ENCODE measurements at places on chromosomes 3 and 15. TPM values are rescaled to one million over a fixed set of nuclear protein-coding genes. Genes with fewer than 3 reads are reported as not detected.
A peak's percentile ranks its signal among the peaks of the same experiment; 100 is the strongest.

The SPATA12 gene
- polyA plus RNA-seq, result 0.07 TPM

The CLRN1 gene
- polyA plus RNA-seq, result 13.7 TPM

The ERICH6 gene
- not detected for polyA plus RNA-seq

The STAB1 gene
- 996 TPM for polyA plus RNA-seq

The CHAC1 gene
- polyA plus RNA-seq, result 1.3 TPM

The GRK7 gene
- not detected for polyA plus RNA-seq

DNA sequence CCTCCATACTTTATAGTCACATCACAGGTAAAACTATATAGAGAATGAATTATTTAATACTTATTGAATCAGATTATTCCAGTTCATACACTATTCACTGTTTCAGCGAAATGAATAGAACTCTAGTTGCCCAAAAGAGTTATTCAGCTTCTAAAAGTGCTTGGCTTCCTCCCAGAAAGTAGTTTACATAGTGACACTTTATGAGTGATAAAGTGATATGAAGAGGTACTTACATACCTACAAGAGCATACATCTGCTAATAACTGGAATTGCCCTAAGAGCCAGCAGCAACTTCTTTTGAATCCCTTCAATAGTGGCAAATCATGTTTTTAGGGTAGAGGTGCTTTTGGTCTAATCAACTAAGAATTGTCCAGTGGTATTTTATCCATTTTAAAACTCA is 635.1 kb upstream of the AGTR1 start:
- no peak for DNase-seq

- peak; percentile 15 for DNase-seq
Observed at GRCh38 chr3:161560008-161560637, 63.5 kb downstream of the OTOL1 start.

DNA sequence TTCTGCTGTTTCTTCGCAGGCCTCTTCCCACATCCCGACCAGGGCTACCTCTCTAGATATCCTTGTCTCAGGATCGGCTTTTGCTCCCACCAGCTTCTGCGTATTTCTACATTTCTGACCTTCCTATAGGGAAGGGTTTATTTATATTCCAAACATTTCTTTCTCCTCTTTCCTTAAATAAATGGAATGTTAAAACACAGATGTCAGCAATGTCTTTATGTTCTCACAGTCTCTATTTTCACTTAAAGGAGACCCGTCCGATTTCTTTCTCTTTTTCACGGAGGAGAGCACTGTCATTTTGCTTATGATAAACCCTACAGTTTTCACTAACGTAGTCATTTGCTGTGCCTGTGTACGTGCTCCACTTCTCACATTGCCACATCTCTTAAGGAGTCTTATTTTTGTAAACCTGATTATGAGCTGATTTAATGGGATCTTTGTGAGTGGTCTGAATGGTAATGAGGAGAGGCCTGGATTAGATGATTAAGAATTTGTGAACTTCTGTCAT is 630 bp downstream of the KIF15 start:
- no peak for DNase-seq

GRCh38 chr15:47383801-47384200 is 333.5 kb upstream of the SEMA6D start:
- DNase-seq, result no peak

DNA sequence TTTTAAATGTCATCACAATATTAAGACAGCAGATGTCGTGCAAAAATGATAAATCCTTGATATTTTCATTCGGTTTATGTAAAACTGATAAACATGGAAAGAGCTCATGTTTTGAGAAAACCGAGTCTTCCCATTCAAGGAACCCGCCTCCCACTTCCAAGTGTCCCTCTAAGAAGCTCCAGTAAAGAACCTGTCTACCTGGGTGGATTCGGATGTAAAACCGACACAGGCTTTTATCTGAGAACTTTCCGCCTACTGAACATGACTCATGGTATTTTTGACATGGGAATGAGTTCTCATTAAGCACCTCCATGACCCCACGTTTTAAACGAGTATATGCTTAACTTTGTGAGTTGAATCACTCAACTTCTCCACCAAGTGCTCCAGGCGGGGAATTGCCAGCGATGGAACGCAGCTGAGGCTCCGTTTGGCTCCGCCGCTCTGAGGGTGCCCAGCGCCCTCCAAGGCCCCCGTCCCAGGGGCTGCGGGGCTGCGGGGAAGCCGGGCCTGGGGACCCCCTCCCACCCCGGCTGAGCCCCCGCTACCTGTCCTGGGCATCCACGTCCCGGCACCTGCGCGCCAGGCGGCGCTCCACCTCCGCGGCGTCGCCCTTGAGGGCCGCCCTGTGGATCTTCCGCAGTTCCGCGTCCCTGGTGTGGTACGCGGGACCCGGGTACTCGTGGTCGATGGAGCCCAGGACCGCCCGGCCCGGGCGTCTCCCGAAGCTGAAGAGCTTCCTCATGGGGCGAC is 119.9 kb downstream of the LMLN start:
- DNase-seq, result no peak

GRCh38 chr3:12425850-12426579 is 58.3 kb upstream of the TSEN2 start:
- no peak for DNase-seq

GRCh38 chr3:124363476-124363875 is 366.8 kb upstream of the UMPS start:
- peak; percentile 70 for DNase-seq

GRCh38 chr3:124972457-124972856 is 37.9 kb upstream of the MUC13 start:
- no peak for DNase-seq

- DNase-seq, result peak; percentile 78
Observed at GRCh38 chr15:74438721-74439316, 5.1 kb upstream of the SEMA7A start.

GRCh38 chr3:14290631-14291385 is 111.6 kb upstream of the SLC6A6 start:
- no peak for DNase-seq

DNA sequence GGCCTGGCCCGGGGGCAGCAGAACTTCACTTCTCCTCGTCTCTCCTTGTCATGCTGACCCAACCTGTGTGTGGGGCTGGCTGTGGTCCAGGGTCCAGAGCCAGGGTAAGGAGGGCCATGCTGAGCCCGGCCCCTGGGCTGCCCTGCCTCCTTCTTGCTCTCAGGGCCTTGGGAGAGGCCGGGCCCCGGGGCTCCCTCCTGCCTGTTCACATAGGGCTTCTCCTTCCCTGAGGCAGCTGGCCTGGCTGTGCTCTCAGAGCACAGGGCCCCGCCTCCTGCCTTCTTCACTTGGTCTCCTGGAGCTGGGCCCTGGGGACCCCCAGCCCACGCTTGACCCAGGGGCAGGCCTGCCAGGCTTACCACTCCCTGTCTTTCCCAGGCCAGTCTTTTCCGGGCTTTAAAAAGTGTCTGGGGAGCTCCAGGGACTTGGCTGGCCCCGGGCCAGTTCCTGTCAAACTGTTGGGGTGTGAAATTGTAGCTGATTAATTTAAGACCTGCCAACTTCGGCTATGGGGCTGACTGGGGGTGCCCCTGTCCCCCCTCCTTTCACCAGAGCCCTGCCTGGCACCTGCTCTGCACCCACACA is 11.8 kb downstream of the PLXNA1 start:
- no peak for DNase-seq
